ENCODE measurements at places on chromosomes 6 and 20.

- DNase-seq = no peak
These were observed 648.3 kb downstream of the EPM2A start for GRCh38 chr6:145087034-145087433.

- DNase-seq = no peak
These were observed 9.3 kb upstream of the MAK start for GRCh38 chr6:10847684-10848083.

GRCh38 chr6:149414009-149414408 is 13.9 kb downstream of the SUMO4 start:
- no peak for DNase-seq

DNA sequence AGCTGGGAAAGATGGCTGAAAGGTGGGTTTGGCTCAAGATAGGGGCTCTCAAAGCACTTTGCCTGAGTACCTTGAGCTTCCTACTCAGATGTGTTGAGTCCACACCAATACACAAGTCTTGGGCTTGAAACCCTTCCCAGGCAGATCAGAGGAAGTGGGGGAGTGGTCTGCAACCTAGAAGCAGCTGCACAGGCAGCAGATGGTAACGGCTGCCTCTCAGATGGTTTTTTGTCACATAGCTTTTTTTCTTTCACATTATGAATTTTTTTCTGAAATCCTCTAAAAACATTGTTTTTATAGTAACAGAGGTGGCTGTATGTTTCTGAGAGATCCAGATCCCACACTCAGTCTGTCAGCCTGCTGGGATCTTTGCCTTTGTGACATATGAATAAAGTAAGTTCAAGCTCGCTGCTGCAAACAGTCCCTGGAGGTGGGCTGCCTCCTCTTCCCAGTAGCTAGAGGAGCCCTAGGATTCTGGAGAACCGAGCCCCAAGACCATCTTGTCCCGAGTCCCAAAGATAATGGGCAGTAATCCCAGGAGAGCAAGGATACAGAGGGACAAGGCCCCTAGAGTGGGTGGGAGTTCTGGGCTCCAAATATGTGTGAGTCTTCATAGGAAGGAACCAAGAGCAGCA is 97.1 kb upstream of the TOP1 start:
- no peak for DNase-seq

DNA sequence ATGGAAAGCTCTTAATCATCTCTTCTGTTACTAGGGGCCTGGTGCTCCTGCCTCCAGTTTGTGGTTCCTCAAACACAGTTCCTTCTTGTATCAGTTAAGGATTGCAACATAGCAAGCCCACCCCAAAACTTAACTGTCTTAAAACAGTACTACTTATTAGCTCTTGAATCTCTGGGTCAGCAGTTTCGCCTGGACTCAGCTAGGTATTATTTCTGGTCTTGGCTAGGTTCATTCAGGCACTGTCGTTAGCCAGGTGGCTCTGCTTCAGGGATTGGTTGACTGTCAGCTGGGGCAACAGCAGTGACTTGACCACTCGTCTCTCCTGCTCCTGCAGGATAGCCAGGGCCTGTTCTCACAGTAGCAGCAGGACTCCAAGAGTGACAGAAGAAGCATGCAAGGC is 30.0 kb upstream of the RALY start:
- no peak for DNase-seq
